ENCODE measurements at places on chromosomes 12 and 14.

DNA sequence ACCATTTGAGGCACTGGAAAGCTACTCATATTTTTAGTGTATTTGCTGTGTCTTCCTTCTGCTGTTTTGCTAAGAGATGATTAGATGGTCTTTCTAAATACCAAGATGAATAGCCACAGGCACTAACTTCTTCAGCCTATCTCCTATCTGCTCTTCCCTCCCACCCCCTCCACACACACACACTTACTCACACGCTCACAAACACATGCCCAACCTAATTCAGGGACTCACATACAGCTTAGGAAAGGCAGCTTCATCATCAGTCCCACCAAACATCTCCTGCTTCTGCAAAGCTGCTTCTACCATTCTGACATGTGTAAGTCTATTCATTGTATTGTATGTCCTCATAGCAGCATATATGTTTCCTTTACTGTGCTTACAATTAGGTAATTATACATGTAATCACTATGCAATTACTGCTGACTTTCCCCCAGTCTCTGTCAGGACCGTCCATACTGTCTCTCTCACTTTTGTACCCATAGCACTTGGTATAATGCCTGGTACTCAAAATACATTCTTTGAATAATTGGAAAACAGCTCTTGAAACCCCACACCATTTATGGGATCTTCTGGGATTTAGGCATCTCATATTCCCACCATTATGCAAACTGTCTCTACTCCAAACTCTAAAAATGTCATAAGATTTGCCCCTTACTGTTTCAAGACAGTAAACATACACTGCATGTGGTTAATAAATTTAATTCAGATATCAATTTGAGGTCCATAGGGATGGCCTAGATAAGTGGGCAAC lies 83.3 kb upstream of the HIF1A start:
- peak; percentile 13 for DNase-seq

DNA sequence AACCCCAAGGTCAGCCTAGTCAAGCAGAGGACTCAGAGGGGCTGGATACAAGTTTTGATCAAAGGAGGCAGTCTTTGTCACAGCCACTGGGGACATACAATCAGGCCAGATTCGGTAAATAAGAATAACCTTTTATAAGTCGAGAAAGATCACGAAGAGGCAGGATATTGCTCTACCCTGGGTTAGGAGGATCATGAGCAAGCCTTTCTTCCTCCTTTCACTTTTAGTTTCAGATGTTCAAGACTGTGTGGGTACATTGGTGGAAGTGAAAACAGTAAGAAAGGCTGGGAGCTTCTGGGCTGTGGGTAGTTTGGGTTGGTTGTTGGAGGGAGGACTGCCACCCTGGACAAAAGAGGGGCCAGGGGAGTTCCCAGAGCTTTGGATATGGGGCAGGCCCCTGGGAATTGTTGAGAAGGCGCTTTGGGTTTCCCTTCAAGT lies 127.7 kb downstream of the SNAPC1 start:
- no peak for DNase-seq

- peak; percentile 56 for DNase-seq
Measured at GRCh38 chr12:6452944-6453630, 1.2 kb downstream of the TAPBPL start.

- no peak for DNase-seq
Measured at GRCh38 chr12:43692064-43692463, 66.5 kb downstream of the PUS7L start.

- peak; percentile 51 for DNase-seq
Measured at GRCh38 chr14:72909163-72909562, 15.3 kb upstream of the DPF3 start.

DNA sequence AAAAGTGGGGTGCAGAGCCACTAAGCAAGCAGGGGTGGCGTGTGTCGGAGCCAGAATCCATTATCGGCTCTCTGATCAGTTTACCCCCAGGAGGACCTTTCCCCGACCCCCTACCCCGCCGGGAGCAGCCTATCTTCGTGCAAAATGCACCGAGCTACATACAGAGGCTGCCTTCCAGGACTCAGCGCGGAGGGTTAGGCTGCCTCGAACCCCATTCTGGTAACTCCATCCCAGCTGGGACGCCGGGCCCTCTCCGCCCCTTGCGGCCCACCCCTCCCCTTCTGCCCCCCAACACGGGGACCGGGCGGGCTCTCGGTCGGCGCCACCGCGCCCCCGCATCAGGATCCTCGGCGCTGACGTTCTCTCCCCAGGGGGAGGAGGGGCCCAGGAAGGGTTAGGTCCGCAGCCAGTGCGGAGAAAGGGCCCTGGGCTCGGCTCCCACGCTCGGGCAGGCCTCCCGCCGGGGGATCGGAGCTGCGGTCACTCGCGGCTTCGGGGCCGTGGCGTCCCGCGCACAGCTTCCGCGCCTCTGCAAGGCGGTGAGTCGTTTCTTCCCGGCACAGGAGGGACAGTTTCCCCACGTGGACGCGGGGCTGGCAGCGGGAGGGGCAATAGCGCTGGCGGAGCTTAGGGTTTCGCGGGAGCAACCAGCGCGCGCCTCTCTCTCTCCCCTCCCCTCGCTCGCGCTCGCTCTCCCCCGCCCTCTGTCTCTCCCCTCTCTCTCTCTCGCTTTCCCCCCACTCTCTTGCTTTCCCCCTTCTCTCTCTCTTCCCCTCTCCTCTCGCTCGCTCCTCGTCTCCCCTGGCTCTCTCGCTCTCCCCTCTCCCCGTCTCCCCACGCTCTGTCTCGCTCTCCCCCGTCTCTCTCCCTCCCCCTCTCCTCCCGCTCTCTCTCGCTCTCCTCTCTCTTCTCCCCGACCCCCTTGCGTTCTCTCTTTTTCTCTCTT lies 12.5 kb upstream of the MAP3K9 start:
- DNase-seq = peak; percentile 87

DNA sequence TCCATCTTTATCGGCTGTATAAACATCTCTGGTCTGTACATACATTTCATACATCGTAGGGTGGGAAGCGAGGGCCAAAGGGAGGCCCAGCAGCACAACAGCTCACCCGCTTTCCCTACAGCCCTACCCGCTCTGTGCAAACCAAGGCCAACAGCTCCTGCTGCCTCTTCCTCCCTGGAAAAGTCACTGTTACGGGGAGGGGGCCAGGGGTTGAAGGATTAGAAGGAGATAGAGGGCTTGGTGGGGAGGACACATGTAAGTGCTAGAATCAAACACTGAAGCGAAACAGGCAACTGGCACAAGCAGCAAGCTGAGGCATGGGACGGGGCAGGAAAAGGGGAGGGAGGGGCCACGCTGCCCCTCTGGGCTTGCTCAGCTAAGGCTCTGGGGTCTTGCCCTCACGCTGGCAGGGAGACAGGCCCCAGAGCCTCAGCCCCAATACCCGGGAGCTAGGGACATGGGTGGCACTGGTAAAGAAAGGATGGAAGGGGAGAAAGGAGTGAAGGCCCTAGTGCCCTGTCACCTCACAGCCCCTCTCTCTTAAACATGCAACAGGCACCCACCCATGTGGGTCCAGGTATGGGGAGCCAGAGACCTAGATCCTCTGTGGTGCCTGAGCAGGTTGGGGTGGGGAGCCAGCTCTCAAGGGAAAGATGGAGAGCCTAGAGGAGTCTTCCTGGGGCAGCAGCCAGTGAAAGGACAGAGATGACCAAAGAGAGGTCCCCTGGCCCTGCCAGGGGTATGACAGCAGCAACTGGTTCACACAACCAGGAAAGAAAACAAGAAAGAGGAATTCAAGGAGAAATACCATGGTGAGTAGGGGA lies 14.4 kb downstream of the SPRYD3 start:
- no peak for DNase-seq

DNA sequence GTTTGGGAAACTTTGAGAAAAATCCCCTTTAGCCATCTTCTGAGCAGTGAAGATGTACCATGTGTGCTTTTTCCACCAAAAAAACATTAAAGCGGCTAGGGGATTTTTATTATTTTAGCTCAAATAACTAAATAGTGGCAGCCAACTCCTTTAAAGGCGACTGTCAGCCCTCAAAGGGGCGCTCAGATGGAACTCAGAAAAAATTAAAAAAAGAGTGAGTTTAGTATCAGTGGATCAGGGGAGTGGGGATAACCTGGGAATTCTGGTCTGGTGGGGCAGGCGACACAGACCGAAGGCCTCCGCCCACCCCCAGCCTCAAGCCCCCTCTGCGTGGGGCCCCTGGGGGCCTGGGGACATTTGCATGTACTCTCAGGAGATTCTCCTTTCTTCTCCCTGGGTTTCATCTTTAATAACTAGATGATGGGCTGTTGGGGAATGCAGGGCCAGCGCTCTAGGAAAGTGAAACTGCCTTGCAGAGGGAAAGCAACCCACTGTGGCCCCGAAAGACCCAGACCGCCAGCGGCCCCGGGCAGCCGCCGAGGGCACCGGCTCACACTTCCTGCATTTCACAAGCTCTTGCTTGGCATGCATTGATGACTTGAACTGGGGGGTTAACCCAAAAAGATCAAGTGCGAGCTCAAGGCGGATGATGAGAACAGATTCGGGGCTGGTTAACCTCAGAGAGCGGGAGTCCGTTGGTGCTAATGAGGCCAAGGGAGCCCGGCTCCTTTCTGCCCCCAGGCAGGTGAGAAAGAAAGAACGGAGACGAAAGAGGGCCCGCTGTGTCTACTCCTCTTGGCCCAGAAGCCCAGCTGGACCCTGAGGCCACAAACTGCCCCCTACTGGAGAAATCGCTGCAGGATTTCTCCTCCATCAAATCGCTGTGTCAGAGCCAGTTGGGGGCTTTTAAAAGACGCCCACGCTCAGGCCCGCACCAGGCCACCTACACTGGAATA lies 7.3 kb upstream of the BATF start:
- peak; percentile 65 for DNase-seq

GRCh38 chr12:26416550-26416949 lies 221.2 kb downstream of the SSPN start:
- no peak for DNase-seq

DNA sequence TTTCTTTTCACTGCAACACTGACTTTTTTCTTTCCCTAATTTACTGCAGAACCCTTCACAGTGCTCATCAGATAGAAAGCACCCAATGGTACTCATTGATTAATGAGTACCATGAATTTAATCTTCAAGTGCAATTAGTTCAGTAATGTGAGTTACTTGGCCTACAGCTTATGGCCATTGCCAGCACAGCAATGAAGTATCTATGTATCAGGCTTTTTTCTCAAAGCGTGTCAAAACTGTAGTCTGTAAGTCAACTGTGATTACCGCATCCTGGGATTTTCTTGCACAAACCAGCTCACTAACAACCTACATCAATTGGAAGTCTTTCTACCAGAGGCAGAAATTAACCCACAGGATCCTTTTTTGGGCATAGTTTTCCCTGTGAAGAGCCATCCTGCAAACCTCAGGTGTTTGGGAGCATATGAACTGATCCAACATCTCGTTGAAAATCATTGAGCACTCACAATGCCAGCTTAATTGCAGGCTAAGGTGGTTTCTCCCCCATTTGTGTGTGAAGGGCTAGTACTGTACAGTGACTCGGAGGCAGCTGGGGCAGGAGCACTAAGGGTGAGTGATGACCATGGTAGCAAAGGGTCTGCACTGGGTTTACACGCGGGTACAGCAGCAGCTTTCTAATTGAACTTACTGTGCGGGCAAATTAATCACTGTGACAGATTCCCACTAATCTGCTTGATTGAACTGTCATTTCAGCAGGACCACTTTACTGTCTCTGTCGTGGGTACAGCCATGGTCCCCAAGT lies 619.3 kb downstream of the SNAPC1 start:
- DNase-seq = no peak

- peak; percentile 51 for DNase-seq
Measured at GRCh38 chr14:61470261-61470960, 149.0 kb downstream of the PRKCH start.

GRCh38 chr14:79852950-79853744 lies 358.2 kb downstream of the DIO2 start:
- DNase-seq = no peak

GRCh38 chr12:87274594-87275245 lies 754.5 kb downstream of the C12orf50 start:
- DNase-seq = no peak

- no peak for DNase-seq
Measured at GRCh38 chr12:6088921-6089747, 35.3 kb downstream of the VWF start.

DNA sequence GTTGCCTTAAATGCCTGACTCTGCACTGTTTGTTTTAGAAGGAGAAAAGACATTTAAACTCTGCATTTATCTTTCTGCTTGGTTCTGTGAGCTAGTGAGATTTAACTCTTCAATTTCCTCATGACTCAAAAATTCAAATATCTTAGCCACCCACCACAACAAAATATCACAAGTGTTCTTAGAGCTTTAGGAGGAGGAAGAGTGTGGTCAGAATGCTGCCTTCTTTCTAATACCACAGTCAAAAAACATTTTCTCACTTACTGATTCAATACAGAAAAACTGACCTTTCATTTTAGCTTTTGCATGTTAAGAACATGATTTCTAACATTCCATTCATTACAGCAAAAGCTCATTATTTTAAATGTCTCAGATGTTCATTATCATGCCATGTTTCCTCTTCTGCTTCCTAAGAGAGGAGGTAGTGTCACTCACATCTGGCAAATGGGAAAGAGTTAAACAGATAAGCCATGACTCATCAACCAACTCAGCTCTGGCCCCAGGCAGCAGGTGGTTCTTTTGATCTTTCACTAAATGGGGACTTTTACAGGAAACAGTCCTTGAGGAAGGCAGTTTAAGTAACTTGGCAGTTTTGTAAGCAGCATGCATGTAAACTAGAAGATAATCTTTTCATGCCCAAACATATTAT lies 56.4 kb upstream of the RNU6-8 start:
- DNase-seq = peak; percentile 25

DNA sequence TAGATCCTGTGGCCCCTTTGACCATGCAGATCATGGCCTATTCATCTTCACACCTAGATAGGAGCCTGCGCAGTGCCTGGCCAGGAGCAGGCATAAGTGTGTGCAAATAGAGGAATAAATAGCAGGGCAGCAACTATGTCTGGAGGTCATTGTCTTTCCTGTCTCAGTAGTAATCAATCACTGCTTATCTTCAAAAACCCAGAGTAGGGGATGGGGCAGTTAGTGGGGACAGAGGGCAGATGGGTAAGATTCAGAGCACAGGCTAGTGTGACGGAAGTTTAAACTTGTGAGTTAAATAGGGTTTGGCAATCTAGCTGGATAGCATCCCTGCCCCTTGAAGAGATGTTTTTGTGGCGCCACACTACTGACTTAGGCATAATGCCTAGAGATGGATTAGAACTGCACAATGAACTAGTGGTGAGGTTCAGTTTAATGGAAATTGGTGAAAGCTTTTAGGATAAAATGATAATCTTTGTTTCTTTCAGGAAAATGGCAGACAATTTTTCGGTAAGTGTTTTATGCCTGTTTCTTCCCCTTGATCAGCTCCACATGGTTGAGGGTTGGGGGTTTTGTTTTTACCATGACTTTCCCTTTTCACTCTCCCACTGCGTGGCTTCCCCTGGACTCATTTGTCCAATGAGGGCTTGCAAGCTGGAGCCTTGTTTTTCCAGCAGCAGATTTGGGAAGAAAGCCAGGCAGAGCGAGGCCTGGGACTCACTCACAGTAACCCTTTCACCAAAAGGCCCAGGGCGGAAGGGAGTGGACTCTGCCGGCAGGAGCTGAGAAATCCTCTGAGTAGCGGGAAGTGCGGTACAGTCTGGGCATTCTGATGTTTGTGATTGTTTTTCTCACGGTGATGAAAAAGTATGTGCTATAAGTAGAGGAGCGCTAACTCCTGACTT lies 8.1 kb downstream of the LGALS3 start:
- DNase-seq = peak; percentile 66

- DNase-seq = no peak
Measured at GRCh38 chr12:120684523-120684932, 2.4 kb upstream of the MLEC start.

- no peak for DNase-seq
Measured at GRCh38 chr12:111215881-111216280, 153.0 kb downstream of the PHETA1 start.
